NCI-H2081 treated with DMSO at 0.1 percent for 48 hours (cell line): ENCODE measurements at places on chromosomes 11 and 22.

- no peak for DNase-seq
Measured at GRCh38 chr11:14336507-14337503, 22.2 kb downstream of the RRAS2 start.

GRCh38 chr22:40593460-40594273 lies 42.9 kb downstream of the MRTFA start:
- DNase-seq, result no peak

- DNase-seq, result no peak
Measured at GRCh38 chr11:71247551-71248250, 4.7 kb downstream of the SHANK2 start.

- no peak for DNase-seq
Measured at GRCh38 chr22:41576877-41577276, 12.8 kb downstream of the PMM1 start.

DNA sequence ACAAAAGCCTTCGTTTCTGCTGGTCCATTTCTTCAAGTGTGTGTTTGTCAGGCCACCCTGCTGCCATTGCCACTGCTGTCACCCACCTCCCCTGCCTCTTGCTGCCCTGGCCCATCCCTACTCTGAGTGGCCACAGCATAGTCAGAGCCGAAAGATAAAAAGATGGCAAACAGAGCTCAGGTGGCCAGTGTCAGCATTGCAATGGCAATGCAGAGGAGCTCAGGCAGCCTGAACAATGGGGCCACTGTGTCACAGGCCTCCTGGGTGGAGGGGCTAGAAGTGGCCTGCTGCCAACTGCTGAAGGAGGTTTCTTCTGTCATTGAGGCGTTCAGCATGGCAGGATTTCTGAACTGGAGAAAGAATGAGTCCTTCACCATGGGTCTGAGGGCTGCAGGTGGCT lies 137.1 kb downstream of the CSNK2A3 start:
- no peak for DNase-seq
